ENCODE measurements at places on chromosomes 4 and X.

GRCh38 chrX:11380187-11380844, 87.1 kb downstream of the AMELX start:
- DNase-seq, result no peak

DNA sequence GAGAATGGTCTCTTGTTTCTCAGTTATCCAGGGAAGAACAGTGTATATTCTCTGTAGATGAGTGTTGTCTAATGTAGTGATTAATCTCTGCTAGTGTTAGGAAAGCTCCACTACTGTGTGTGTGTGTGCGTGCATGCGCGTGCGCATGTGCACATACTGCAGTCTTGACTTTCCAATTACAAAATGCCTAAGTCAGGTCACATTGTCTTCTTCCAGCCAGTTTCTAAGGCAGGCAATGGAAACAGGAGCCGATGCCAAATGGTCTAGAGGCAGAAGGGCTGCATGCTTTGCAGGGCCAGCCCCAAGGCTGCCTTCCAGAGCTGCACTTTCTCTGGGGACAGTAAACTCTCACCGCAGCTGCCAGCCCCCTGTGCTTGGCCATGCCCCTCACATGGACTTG, 30.5 kb upstream of the NAP1L5 start:
- no peak for DNase-seq

- DNase-seq, result no peak
Observed at GRCh38 chr4:71237641-71238040, 101.2 kb upstream of the SLC4A4 start.

DNA sequence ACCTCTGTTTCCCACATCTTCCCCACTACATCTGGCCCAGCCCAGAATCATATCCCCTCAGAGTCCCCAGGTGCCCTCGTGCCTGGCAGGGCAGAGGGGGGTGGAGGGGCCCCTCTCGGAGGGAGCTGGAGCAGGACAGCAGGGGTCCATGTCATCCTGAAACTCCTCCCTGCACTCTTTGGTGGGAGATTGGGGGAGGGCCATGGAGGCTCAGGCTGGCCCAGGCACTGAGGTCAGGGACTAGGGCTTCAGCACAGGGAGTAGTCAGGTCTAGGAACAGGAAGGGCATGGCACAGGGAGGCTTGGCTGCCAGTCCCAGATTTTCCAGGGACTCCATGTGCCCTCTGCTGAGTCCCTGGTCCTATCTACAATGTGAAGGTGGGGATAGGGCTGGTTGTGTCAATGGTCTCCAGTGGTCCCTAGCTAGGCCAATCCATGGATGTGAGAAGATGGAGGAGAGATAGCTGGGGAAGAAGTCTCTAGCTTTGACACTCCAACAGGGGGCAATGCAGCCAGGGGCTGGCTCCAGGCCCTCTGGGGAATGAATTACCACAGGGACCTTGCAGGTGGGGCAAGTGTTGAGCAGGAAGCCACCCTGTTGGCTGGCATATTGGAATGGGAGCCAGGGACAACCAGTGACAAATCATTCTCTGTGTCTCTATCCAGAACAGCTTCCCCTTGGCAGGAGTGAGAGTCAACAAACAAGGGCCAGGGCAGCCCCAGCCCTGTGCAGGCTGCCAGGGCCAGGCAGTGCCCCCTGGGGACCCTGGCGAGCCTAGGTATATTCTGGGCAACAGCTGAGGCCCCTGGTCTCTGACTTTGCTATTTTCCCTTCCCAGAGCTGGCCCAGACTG, 154.4 kb downstream of the EFNB1 start:
- no peak for DNase-seq

GRCh38 chr4:185532795-185533324, 2.4 kb downstream of the PDLIM3 start:
- DNase-seq, result no peak

- no peak for DNase-seq
Observed at GRCh38 chr4:159551281-159551680, 448.4 kb downstream of the RAPGEF2 start.

GRCh38 chr4:174828845-174829701, at the start of gene GLRA3:
GLRA3 (minus strand) TSS chr4:174829247; CDS start chr4:174828811, 436 bp downstream.
- peak; percentile 90 for DNase-seq

DNA sequence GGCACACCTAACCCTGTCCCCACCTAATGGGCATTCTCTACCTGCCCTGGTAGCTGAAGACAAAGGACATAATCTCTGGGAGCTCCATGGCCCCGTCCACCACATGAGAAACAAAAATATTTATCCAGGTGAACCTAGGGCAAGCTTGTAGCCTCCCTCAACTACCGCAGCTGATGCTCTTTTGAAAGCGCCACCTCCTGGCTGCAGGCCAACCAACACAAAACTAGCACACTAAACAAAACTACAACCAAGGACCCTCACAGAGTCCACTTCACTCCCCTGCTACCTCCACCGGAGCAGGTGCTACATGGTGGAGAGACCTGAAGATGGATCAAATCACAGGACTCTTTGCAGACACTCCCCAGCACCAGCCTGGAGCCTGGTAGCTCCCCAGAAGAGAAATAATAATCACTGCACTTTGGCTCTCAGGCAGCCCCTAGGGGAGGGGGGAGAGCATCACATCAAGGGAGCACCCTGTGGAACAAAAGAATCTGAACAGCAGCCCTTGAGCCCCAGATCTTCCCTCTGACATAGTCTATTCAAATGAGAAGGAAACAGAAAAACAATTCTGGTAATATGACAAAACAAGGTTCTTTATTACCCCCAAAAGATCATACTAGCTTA, 111.3 kb upstream of the ATP8A1 start:
- DNase-seq, result no peak

DNA sequence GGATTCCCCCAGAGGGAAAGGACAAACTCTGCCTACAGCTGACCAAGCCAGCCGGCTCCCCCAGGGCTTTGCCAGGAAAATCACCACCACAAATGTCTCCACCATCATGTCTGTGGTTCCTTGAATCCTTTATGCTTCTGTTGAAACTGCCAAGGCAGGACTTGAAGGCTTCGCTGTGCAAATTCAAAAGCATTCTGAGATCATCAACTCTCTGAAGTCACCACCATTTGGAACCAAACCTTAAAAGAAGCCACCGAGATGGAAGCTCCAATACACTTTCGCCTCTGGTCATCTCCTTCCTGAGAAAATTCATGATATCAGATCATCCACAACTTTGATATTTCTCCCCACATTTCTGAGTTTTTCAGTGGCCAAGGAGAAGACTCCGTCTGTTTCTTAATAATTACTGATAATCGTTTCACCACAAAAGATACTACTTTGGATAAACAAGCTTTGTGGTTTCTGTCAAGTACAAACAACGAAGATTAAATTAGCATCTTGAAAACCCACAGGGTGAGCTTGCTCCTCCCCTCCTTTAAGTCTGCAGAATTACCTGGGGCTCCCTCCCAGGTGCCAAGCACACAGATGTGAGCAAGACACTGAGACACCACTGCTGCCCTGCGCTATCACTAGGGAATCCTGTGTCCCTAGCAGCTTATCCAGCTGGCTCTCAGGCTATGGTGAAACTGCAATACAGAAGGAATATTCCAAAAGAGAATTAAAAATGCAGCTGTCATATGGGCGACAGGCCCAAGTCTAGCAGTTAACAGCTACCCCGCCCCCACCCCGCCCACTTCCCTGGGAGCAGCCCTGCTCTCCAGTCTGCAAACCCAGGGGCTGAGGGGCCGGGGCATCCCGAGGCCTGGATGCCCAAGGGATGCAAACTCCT, 125.0 kb upstream of the TBL1X start:
- DNase-seq, result no peak

DNA sequence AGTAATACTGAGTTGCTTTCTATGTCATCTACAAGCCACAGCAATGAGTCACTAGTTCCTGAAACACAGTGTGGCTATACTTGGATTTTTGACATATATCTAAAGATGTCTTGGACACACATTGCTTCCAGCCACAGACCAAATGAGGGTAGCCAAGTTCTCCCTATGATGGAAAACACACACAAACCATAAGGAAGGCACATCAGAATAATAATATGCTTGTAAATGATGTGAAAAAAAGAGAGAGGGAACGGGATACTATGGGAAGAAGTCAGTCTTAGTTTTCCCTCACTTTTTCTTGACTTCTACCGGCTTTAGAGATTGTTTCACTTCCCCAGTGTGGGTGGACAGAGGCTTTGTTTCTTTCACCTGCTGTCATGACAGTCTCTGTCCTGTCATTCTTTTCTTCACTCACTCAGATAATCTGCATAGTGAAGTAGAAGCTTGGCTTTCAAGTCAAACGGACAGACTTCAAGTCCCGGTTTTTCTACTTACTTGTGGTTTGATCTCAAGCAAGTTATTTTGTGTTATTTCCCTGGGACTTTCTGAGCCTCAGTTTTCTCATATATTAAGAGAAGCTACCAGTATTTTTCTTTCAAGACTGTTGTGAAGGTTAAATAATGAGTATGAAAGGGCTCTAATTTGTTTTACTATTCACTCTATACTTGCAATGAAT, 34.7 kb downstream of the P2RY10 start:
- DNase-seq, result no peak

- no peak for DNase-seq
Observed at GRCh38 chr4:151952137-151952536, 191.3 kb upstream of the GATB start.

DNA sequence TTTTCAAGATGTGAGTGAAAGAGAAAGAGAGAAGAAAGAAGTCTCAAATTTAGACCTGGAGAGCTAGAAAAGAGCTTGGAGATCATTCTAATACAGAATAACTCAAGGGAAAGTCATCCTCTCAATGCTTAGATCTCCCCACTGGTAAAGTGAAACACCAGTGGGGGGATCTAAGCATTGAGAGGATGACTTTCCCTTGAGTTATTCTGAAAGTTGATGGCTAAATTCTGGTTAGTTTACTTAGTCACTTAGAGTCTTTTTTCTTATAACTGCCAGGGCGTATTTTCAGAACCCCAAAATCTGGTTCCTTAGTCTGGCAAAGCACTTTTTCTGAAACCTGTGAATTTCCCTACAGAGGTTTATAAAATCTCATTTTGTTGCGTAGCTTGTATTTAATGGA, 198.6 kb downstream of the ARHGAP24 start:
- DNase-seq, result no peak

DNA sequence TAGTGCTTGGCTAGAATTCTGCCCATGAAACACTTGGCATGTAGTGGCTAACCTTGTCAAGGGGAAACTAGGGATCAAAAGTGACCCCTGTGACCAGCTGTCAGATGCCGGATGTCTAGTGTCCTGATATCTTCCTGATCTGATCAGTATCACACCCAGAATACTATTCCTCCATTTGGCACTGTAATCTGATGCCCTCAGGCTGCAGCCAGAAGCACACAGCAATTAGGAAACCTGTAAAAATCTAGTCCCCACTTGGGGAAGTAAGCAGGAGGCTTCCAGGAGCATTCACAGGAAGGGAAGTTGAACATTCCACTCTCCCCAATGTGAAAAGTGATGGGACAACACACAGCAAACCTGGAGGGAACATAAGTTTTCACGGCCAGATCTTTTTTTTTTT, 125.1 kb downstream of the HS6ST2 start:
- DNase-seq, result no peak

DNA sequence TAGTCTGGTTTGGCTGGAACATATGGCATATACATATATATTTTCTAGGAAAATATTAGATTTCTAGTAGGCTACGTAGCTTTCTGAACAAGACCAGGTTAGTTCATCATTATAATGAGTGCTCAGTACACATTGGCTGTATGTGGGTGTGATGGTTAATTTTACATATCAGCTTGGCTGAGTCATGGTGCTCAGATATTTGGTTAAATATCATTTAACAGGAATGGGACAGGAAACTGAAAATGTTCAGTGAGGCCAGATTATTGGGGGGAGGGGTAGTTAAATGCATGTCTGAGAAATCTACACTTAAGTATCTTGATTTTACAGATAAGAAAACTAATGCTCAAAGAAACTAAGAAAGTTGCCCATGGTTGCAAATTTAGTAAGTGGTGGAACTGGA, 160.1 kb downstream of the RBMX2 start:
- no peak for DNase-seq

DNA sequence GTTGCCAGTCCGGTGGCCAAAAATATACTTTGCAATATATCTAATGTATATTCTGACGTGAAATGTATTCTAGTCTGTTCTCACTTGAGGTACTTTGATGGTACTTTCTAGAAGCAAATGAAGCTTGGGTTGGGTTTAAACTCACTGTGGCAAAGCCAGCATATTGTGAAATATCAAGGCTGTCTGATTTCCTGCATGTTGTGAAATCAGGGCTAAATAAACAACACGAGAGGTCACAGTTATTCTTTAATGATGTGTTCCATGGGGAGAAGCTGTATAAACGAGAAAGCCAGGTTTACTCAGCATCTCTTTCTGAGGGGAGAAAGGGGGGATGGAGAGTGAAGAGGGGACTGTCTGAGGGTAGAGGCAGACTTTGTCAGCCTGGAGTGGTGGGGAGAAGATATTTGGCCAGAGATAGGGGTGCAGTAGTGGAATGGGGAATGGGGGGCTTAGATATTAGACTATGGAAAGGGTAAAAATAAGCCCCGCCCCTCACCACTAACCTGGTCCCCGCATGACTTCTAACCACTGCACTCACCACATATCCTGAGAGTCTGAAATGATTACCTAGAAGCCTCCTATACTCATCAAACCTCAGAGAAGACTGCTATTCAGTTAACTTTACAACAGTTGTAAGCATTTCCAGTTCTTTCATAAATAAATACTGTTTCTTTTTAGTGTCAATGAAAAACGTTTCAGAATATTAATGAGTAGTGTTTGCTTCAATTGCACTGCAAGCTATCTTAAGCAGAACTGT, 5.9 kb upstream of the SCARB2 start:
- DNase-seq, result no peak

- DNase-seq, result no peak
Observed at GRCh38 chr4:127224556-127224955, 408.2 kb upstream of the INTU start.

DNA sequence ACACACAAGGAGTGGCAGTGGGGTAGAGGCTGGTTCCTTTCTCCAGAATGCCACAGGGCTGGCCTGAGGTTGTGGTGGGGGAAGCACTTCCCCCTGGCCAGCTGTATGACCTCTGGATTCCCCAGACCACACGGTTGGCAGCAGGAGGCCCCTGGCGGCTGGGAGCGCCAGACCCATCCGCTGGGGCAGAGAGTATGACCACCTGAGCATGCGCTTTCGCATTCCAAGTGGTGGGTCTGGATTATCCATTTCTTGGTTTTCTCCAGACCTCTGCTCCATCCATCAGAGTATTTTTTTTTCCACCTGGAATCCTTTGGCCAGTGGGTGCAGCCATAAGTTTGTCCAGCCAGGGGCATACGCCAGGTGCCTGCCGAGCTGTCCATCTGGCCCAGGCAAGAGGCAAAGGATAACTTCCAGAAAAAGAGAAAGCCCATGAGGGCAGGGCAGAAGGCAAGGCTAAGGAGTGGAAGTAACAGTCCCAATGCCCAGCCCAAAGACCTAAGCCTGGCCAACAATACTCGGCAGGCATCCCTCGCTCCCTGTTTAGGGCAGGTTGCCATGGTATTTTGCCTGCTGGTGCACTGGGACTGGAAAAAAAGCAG, 39.3 kb downstream of the NHSL2 start:
- DNase-seq, result no peak

GRCh38 chr4:152165146-152165545, 370.7 kb downstream of the FBXW7 start:
- no peak for DNase-seq

GRCh38 chr4:176363072-176363471, 43.3 kb downstream of the SPCS3 start:
- DNase-seq, result no peak

GRCh38 chr4:10196191-10196590, 79.6 kb upstream of the WDR1 start:
- DNase-seq, result no peak

- DNase-seq, result no peak
Observed at GRCh38 chrX:16444353-16444752, 205.6 kb upstream of the S100G start.
